ENCODE measurements at places on chromosomes 16 and 17.

- DNase-seq: peak; percentile 57
These were observed 10.5 kb downstream of the DOK4 start for GRCh38 chr16:57475711-57476339.

GRCh38 chr16:85528528-85529387 is 84.4 kb upstream of the GSE1 start:
- DNase-seq: no peak

- DNase-seq: no peak
These were observed 111.0 kb upstream of the CHMP6 start for GRCh38 chr17:80880648-80880985.

DNA sequence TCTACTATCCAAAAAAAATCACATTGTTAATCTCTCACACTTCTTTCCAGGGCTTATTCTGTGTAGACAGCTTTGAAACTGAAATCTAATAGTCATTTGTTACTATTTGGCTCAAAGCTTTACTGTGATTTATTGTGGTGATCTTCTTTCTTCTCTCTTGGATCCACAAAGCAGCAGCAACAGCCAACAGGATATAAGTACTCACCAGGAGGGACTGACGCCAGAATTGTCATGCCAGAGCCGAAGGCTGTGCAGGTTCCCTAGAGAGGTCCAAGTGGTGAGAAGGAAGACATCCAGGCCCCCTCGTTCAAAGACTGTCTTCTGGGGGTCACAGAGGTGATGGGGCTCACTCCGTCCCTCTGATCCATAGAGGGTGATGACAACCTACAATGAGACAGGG is 33.3 kb downstream of the PKD1L3 start:
- no peak for DNase-seq

GRCh38 chr17:6502871-6503509 is 53.4 kb downstream of the PITPNM3 start:
- DNase-seq: no peak

DNA sequence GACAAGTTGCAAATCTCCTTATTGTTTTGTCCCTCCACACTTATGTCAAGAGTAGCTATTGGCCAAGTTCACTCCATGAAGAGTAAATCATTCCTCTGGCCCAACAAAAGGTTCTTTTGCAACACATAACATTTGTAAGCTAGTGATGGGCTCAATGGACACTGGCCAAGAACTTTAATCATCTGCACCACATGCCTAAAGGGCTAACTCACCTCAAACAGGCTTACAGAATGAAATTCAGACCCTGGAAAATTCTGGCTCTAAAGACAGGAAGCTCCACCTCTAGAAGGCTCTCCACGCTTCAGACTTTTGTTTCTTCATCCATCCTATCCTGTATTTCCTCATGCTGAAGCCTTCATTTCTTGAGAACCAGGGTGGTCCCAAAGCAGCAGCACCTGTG is 10.9 kb upstream of the ANKFN1 start:
- DNase-seq: no peak

- no peak for DNase-seq
These were observed 83.6 kb downstream of the ABR start for GRCh38 chr17:1096215-1096614.

DNA sequence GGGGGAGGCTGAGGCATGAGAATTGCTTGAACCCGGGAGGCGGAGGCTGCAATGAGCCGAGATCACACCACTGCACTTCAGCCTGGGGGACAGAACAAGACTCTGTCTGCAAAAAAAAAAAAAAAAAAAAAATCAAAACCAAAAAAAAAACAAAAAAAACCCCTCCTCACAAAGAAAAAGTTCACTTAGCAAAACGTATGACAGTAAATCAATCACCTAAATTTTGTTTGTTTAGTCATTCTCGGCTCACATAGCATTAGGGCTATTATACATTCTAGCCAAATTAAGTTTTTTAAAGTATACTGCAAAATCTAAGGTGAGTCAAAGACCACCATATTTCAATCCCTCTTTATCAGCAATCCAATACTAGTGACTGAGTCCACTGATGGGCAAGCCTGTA is 5.7 kb downstream of the ZNF652 start:
- no peak for DNase-seq

DNA sequence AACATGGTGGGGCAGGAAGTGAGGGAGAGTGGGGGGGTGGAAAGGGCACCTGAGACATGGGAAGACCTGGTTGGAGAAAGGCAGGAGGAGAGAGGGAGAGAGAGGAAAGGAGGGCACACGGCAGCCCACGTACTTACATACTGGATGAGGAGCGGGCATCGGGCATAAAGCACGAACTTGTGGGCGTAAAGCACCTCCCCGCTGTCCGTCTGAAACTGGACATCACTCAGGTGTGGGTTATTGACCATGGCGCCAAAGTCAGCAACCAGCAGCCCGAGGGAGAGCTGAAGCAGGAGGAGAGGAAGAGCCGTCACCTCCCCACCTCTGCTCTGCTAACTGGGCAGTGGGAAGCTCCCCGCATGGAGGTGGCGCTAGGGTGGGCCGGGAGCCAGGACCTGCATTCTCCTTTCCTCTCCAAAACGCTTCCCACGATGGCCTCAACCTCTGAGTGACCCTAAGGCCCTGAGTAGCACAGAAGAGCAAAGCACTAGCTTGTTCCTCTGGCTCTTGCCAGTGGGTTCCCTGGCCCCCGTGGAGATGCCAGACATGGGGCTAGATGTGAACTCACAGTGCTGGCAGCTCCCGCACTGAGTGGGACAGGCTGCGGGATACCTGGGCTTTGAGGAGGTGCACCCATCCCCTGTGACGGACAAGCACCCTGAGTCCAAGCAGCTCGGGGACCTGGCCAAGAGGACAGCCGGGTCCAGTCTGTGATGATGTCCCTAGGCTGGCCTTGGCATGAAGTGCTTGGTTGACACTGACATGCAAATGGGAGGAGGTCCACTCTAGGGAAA is 16.9 kb downstream of the SLX4 start:
- no peak for DNase-seq

DNA sequence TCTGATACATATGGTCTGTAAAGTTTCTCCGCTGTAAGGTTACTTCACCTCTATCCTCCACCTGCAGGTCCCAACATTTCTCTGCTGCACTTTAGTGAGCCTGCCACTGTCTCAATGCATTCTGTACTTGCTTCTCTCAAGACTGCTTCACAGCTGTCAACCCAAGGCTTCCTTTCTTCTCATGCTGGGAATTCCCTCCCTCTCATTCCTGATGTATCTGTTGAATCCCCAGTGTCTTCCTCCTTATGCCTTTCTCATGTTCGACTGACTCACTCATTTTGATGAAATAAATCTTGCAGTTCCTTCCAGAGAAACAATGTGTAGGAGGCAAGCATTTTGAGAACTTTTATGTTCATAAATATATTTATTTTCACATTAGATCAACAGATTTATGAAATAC is 288.3 kb downstream of the CNTNAP4 start:
- no peak for DNase-seq

DNA sequence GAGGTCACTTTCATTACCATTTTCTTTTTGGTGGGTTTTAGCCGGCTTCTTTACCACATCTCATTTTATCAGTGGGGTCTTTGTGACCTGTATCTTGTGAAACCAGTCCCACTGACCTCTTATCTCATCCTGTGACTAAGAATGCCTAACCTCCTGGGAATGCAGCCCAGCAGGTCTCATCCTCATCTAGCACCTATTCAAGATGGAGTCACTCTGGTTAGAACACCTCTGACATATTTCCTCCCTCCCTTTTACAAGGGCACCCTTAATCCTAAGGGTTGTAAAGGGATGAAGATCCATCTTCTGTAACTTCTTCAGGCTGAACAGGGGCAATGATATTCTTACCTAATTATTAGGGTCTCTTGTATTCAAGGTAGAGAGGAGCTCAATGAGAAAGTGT is 107.9 kb upstream of the HAS3 start:
- no peak for DNase-seq

DNA sequence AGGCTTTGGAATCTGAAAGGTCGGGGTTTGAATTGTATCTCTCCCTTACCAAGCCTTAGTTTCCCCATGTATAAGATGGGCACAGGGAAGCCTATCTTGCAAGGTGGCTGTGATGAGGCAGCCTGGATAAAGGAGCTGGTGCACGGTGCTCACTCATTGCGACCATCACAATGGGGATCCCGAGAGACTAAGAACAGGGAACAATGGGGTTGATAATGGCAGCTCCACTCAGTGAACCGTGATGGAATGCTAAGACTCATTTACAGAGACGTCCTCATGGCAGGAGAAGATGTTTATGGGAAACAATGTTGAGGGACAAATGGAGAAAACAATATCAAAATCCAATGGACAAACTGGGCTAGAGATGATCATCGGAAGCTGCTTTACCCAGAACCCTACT is 81.8 kb downstream of the SPACA3 start:
- no peak for DNase-seq

- no peak for DNase-seq
These were observed 1.8 kb upstream of the ERN1 start for GRCh38 chr17:64131606-64132270.

DNA sequence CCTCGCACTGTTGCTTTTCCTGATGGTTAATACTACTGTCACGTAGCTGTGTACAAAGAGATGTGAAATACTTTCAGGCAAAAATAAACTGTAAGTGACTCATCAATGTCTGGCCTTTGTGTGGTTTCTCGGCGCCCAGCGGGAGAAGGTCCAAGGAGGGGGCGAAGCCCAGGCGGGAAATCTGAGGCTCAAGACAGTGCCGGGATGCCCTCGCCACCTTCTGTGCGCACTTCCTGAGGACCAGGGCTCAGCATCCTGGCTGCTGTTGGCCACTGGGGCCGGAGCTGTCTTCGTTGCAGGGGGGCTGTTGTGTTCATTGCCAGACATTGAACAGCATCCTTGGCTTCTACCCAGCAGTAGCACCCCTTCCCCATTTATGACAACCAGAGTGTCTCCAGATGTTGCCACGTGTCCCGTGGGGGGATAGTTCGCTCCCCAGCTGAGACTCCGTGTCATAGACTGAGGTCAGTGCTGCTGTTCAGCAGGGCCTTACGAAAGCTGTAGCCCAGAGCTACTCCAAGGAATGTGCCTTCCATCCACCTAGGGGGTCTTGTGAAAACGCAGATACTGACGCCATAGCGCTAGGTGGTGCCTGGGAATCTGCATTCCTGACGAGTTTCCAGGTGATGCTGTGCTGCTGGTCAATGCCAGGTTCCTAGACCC is 67.3 kb upstream of the PLCG2 start:
- DNase-seq: no peak

- no peak for DNase-seq
These were observed 103.6 kb downstream of the LITAF start for GRCh38 chr16:11482946-11483748.

DNA sequence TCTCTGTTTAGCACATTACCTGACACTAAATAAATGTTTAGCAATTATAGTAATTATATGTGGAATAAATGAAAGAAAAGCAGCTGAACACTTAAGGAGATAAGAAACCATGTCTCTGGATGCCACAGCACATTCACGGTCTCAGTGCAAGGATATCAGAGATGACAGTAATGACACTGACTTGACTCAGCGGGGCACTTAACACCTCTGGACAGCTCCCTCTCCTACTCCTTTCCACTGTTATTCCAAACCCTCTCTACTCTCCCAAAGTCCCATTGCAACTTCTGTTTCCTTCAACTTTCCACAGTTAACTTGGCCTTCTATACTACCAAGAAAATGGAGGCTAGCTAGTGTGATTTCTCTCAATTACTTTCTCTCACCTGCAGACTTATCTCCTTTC is 93.0 kb upstream of the CORO6 start:
- DNase-seq: no peak

GRCh38 chr16:27704252-27704651 is 154.3 kb downstream of the KATNIP start:
- DNase-seq: no peak

GRCh38 chr16:56988948-56989945 is at the start of gene NLRC5:
Gene NLRC5 (plus strand): TSS chr16:56989557. CDS start chr16:57020713, 31,156 bp downstream.
- peak; percentile 91 for DNase-seq

GRCh38 chr16:88306411-88306810 is 76.3 kb upstream of the ZNF469 start:
- no peak for DNase-seq

DNA sequence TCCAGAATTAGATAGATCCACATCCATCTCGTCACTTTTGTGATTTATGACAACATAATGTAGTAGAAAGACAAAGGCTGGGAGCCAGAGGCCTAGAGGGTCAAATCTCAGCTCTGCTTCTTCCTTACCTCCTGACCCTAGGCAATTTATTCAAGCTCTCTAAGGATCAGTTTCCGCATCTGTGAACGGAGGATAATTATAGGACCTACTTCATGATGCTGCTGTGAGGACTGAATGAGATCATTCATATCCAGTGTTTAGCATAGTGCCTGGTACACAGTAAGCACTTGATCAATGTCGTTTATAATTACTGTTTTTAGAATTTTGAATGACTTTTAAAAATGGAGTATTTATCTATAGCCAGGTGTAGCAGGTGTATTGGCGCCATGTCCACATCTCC is 128.4 kb downstream of the SHISA9 start:
- no peak for DNase-seq

- DNase-seq: no peak
These were observed 432.5 kb upstream of the ZFHX3 start for GRCh38 chr16:73480381-73480780.

DNA sequence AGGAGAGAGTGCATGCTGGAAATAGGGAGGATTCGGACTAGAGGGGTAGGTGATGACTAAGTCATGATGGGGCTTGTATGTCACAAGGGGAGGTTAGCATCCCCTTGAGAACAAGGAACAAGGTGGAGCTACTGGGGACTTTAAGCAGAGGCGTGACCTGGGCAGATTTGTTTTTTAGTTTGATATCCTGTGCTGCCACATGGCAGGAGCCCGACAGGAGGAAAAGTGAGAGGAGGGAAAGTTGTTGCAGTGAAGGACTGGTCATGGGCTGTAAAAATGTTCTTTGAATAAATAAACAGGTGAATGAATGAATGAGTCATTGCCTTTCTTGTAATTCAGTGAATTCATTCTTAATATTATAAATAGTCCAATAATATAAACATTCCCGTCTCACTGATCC is 365.1 kb upstream of the CDH5 start:
- no peak for DNase-seq

GRCh38 chr16:24262816-24263215 is 6.7 kb downstream of the CACNG3 start:
- DNase-seq: no peak

DNA sequence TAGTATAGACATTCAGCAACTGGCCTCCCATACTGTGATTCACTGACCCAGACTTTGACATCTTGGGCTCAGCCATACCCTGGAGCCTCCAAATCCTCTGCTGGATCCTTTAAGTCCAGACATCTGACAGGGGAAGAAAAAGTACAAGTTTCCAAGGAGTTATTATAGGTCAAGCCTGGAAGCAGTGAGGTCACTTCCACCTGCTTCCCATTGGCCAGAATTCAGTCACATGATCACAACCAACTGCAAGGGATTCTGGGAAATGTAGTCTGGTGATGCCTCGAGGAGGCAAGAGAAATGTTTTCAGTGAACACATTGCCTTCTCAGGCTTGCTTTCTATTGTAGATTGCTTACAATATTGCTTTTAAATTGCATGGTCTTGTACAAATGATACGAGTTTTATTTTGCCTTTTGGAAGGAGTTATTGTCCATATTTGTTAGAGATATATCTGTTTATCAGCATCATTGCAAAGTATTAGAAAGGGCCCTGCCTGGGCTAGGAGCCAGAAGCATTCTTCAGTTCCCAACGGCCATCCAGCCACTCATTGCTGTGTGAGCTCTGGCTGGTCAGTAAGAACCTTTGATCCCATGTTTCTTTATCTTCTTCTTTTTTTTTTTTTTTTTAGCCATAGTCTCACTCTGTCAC is 696.9 kb downstream of the WWOX start:
- no peak for DNase-seq

All from stimulated activated CD4-positive, alpha-beta T cell treated with anti-CD3 and anti-CD28 coated beads, Interleukin-15, amount 100 ng/mL, for 1 hour (primary cell).